T-helper 1 cell treated with Interleukin-12 subunit alpha and Interleukin-12 subunit beta and Interleukin-4 antibody, amounts not matched to agents 30 ng/mL and 1 ng/mL, for 36 hours (primary cell): ENCODE measurements at places on chromosomes 11 and 22. TPM values are rescaled to one million over a fixed set of nuclear protein-coding genes. Genes with fewer than 3 reads are reported as not detected.

The FGF19 gene
- not detected in 2 replicates for total RNA-seq

The TMEM25 gene
- 7.7 and 13.3 TPM in 2 replicates for total RNA-seq

The NUCB2 gene
- total RNA-seq = 114 and 128 TPM in 2 replicates

The PLA2G3 gene
- total RNA-seq = not detected in 2 replicates

The GRIA4 gene
- total RNA-seq = not detected in 2 replicates

The OR2AT4 gene
- not detected in 2 replicates for total RNA-seq

The OR10A2 gene
- total RNA-seq = not detected in 2 replicates

The ABCC8 gene
- not detected in 2 replicates for total RNA-seq

The UBQLNL gene
- total RNA-seq = 0.12 and 0.34 TPM in 2 replicates

The ZFPL1 gene
- 31.2 and 33.9 TPM in 2 replicates for total RNA-seq

The OR6A2 gene
- total RNA-seq = 0.05 and 0.12 TPM in 2 replicates

The AIFM3 gene
- total RNA-seq = 0.51 TPM in 1 of 2 replicates, not detected in the other

The PHF21B gene
- 0.51 TPM in 1 of 2 replicates, not detected in the other for total RNA-seq

The RFPL1 gene
- total RNA-seq = 0.15 TPM in 1 of 2 replicates, not detected in the other

The TREH gene
- not detected in 2 replicates for total RNA-seq

The GRM5 gene
- total RNA-seq = not detected in 2 replicates

The MS4A5 gene
- not detected in 2 replicates for total RNA-seq

The RGL4 gene
- total RNA-seq = 33.2 and 34.8 TPM in 2 replicates

The SOX6 gene
- 0.17 TPM in 1 of 2 replicates, not detected in the other for total RNA-seq

The KRTAP5-10 gene
- total RNA-seq = not detected in 2 replicates

The XKR3 gene
- not detected in 2 replicates for total RNA-seq

The MMP8 gene
- not detected in 2 replicates for total RNA-seq

The ZNRF3 gene
- 0.64 and 0.68 TPM in 2 replicates for total RNA-seq

The SHANK2 gene
- total RNA-seq = not detected in 2 replicates

The OSBPL5 gene
- total RNA-seq = 1.6 and 3.4 TPM in 2 replicates

The CEP126 gene
- 0.27 and 0.37 TPM in 2 replicates for total RNA-seq

The SUN2 gene
- total RNA-seq = 518 and 541 TPM in 2 replicates

The CAPN5 gene
- total RNA-seq = 0.27 and 0.41 TPM in 2 replicates

The PLEKHB1 gene
- 3.8 and 4.7 TPM in 2 replicates for total RNA-seq

The RAB36 gene
- total RNA-seq = not detected in 2 replicates

The FUT4 gene
- total RNA-seq = 7.1 and 7.5 TPM in 2 replicates

The KCNQ1 gene
- 15.8 and 16.9 TPM in 2 replicates for total RNA-seq

The PAMR1 gene
- not detected in 2 replicates for total RNA-seq
